ENCODE measurements at places on chromosomes 3 and 15.

DNA sequence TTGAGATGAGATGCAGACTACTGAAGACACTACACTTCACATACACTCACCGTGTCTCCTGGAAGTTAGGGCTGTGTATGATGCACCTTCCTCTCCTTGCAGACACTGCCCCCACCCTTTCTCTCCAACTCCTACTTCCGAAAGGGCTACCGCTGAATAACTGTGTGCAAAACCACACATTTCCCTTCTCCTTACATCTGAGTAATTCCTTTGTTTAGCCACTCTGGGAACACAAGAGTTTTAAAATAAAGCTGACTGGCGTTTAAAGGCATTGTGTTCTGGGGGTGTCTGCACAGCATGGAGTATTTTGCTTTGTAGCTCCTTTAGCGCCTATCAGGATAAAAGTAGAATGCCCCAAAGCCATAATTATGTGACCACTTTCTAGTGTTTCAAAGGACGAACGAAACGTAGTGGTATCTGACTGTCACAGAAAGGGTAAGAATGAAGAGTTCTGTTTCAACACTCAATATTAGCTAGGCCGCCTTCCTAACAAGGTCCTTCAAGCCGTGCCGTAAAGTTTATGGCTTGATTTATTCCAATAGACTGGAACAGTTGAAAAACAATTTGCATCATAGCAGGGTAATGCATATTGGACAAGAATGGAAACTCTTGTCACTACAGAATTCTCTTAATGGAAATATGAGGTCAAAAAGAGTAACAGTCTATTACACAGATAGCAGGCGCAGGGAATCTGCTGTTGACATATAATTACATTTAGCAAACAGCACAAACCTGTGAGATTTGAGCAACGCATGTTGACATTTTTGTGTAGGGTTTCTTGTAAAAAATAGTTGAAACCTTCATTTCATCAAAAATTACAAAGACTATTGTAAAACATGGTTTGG lies 619.9 kb downstream of the FOXP1 start:
- DNase-seq: no peak

DNA sequence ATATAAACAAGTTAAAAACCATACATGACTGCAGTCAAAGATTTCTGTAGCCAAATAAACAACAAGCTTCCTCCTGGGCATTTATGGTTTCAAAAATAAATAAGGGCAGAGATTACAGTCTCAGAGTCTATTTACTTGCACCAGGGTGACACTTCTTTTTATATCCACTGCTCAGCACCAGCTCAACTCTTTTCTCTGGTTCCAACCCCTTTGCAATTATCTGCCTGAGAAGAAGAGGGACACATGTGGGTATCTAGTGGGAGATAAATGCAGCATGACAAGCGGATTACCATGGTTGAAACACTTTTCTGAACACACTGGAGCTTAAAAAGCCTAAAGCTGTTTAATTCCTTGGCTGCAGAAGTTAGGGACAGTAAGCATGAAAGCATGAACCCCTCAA lies 311.5 kb downstream of the CNTN3 start:
- no peak for DNase-seq

GRCh38 chr15:38323895-38324294 lies 71.3 kb downstream of the SPRED1 start:
- no peak for DNase-seq

- no peak for DNase-seq
These were observed 84.6 kb upstream of the DCBLD2 start for GRCh38 chr3:98986073-98986472.

GRCh38 chr3:12750223-12750622 lies 8.8 kb downstream of the TMEM40 start:
- no peak for DNase-seq

- DNase-seq: no peak
These were observed 27.4 kb upstream of the DNAAF4 start for GRCh38 chr15:55535436-55535835.

- DNase-seq: no peak
These were observed 626.5 kb upstream of the DPPA4 start for GRCh38 chr3:109963831-109964230.

DNA sequence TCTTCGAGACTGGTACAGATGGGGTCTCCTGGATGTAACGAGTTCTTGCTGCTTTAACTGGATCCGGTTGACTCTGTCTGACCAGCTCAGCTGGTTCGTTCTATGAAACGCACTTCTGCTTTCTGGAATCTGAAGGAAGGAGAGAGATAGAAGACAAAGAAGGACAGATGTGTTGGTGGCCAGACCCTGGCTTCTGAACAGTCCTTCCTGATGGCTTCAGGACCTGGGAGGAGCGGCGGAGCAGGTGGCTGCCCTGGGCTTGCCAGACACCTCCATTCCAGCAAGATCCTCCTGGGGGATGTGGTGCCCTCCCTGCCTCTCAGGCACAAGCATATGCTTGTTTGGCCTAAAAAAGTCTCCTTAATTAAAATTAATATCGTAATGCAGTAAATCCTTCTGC lies 99.9 kb downstream of the APBA2 start:
- no peak for DNase-seq

GRCh38 chr3:126258670-126259069 lies 78.3 kb upstream of the ALDH1L1 start:
- no peak for DNase-seq

DNA sequence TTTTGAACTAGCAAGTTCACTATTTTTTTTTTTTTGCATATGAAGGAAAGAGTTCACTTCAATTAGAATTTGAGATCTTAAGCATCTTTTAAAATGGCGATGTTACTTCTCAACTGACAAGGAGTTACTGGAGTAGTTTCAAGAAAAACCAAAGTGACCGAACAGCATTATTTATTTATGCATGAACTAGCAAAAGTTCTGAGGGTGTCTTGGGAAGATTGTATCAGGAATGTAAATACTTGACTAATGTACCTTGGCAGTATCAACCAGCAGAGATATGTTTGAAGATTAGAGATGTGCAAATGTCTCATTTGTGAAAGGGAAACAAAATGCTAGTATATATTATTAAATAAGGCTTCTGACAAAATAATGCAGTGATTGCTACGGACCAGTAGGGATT lies 203.9 kb downstream of the KBTBD8 start:
- no peak for DNase-seq

DNA sequence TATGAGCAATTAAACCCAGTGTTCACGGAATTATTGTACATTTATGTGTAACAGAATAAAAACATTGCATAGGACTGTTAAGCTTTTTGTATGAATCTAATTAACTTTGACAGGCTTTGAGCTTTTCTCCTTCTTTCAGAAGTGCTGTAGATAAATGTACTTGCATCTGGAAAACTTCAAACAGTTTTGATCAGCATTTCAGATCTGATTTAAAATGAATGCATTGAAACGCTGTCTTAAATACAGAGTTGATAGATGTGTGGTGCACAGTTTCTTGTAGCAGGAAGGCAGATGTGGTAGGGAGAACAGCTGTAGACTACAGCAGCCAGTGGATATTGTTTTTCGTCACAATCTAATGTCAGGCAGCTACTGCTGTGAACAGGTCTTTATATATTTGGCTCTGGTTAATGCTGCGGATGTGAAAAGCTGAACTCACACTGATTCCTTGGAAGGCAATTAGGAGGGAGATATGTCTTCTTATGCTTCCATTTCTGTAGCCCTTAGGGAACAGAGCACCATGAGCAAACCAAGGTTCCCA lies 193.8 kb upstream of the GOLIM4 start:
- DNase-seq: no peak

- DNase-seq: no peak
These were observed 8.7 kb downstream of the HLTF start for GRCh38 chr3:149077628-149078027.

DNA sequence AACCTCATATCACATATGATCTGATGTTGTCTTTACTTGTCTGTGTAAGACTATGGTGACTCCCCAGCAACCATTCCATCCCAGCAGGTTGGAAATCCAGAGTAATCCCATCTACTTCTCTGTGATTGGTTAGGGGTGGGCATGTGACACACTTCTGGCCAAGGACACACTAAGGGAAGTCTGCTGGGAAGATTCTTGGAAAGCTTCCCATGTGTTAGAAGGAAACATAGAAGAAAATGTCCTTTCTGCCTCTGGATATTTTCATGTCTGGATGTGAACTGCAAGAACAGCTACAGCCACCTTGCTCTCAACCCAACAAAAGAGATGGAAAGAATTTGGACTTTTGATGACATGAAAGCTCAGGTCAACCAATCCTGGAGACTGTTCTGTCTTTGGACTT lies 2.6 kb upstream of the UBE2Q2 start:
- DNase-seq: no peak

DNA sequence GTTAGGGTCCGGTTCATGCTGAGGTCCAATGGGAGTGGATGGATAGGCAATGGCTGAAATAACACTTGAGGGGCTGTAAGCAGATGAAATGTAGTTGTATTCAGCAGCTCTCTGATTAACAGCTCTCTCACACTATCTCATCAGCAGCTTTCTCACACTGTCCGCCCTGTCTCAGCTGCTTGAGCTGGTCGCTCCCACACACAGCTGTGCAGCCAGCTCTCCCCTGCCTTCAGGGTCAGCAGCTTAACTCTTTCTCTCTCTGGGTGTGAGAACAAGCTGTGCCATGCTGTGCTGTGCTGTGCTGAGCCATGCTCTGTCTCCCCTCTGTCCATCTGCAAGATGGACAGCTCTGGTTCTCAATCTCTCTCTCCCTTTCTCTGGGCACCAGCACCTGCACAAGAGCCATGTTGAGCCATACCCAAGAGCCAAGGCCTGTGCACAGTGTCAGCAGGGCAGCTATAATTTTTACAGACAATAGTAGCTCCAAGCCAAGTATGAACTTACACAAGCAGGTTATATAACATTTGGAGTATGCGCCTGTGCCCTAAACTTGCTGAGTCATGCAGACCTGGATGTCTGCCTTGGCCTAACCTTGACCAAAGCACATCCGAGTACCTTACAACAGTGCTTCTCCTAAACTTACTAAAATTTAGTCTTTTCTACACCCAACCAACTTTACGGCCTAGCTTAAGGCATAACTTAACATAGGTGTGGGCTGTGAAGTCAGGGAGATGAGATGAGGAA lies 291.3 kb upstream of the TRIM42 start:
- DNase-seq: no peak

DNA sequence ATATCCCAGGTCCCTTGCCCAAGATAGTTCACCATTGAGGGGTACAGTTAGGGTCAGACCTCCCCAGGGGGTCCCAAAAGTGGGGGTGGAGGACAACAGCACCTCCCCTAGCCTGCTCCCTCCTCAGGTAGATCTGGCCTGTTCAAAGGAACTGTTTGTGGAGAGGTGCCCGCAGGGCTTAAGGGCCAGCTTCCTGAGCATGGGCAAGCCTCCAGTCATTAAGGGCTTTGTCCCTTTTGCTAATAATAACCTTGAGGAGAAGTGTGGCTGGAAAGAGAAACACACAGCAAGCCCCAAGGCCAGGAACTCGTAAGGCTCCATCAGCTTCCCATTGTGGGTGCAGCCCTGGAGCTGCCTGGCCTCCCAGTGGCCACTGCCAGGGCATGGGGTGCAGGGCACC lies 47.4 kb downstream of the ISG20 start:
- DNase-seq: no peak

- no peak for DNase-seq
These were observed 33.8 kb downstream of the SCAP start for GRCh38 chr3:47441796-47442551.

GRCh38 chr3:158847452-158847821 lies 45.6 kb downstream of the MFSD1 start:
- no peak for DNase-seq

DNA sequence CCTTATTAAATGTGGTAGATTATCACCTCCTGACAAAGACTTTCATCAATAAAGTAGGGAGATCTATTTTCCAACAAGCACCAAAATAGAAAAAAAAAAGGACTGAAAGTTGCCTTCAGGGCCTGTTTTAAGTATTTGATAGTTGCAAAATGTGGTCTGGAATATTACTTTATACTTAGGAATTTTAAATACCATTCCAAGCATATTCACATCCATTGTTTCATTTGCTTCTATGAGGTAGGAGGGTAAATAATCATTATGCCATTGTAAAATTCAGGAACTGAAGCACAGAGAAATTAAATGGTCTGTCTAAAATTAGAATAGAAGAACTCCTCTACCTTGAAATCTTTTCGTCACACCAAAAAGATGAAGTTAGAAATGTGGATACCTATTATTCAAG lies 110.0 kb downstream of the TMCC1 start:
- no peak for DNase-seq

DNA sequence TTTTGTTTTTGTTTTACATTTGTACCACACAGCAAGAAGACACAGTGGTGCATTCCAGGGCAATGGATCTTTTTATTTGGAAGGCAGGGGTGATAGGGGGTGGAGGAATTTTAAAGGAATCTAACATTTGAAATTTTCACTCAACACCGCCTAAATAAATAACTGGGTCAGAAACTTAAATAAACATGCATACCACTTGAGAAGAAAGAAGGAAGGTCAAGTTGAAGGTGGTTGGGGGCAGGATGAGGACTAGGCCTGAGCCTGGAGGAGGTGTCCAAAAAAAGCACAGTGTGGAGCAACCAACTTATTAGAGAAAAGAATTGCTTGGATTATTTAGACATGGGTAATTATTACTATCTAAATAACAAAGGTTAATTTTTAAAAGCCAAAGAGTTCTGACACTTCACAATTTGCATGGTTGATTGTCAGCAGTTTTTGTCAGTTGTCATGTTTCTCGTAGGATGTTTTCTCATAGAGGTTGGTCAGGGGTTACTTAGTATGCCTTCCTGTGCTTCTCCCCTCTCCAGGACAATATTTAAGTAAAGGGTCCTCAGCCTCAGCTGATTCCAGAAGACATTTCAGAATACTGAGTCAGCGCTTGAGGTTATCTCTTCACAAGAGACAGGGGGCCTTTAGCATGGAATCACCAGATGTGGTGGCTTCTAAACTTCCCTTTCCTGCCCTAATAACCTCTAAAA lies 173.7 kb upstream of the SLC2A2 start:
- no peak for DNase-seq

DNA sequence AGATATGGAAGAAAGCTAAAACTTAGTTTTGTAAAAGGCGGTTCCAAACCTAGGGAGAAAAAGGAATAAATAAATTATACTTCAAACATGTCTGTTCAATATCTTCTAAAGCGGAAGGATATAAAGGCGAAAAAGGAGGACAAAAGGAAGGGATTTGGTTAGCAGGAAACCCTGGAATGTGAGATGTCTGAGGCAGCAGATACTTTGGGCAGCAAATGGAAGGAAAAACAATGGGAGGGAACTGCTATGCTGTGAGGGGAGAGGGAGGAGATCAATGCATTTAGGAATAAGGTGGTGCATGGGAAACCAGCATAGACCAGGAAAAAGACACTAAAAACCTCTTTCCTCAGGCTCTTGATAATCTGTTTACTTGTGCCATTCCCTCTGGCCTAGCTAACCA lies 120.8 kb downstream of the DNAH12 start:
- DNase-seq: no peak

DNA sequence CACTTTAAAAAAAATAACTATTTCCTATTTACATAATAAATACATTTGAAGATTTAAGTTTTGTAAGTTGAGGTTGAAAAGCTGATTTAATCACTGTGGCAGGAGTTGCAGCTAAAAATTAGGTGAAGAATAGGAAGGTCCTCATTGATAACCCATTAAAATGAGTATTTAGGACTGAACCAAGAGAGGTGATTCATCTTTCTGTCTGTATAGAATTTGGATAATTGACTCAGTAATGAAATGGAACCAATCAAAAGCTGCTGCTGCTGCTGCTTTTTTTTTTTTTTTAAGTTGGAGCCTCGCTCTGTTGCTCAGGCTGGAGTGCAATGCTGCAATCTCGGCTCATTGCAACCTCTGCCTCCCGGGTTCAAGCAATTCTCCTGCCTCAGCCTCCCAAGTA lies 190.5 kb downstream of the KLHL25 start:
- no peak for DNase-seq

- DNase-seq: no peak
These were observed 35.8 kb upstream of the RPN1 start for GRCh38 chr3:128686465-128686864.
